ENCODE measurements at places on chromosomes 3 and 15. TPM values are rescaled to one million over a fixed set of nuclear protein-coding genes. Genes with fewer than 3 reads are reported as not detected.

DNA sequence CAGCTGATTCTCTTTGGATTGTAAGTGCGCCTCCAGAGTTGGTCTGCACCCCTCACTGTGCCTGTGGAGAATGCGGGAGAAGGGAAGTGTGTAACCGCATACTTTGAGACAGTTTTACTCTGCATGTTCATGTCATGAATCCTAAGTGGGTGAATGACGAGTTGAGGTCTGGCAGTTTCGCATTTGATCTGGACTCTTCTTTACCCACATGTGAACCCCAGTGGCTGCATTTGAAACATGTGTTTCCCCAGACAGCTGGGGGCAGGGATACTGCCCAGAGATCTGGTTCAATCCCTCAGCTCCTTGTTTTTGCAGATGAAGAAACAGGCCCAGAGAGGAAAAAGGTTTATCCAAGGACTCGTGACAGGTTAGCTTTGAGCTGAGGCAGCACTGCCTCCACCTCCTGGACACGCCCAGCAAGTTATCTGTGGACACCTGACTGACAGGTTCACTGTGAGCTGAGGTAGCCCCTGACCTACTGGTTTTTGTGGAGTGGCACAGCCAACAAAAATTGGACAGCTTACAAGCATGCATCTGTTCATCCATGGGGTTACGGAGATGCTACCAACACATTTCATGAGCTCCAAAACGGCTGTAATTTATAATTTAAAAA lies 207.3 kb downstream of the XXYLT1 start:
- DNase-seq = no peak

- DNase-seq = no peak
These were observed 519.4 kb downstream of the SHQ1 start for GRCh38 chr3:72328755-72329277.

- no peak for DNase-seq
These were observed 2.4 kb upstream of the PDCD6IP start for GRCh38 chr3:33795856-33796536.

GRCh38 chr3:107931326-107931725 lies 159.5 kb downstream of the CD47 start:
- DNase-seq = no peak

GRCh38 chr3:62803276-62803675 lies 71.9 kb downstream of the CADPS start:
- DNase-seq = no peak

GRCh38 chr3:158095111-158095813 lies 11.0 kb downstream of the SHOX2 start:
- no peak for DNase-seq

GRCh38 chr3:140883428-140884040 lies 58.1 kb upstream of the SLC25A36 start:
- DNase-seq = no peak

The ARPIN gene
- 6.6 TPM for total RNA-seq

The KCNAB1 gene
- 1.7 TPM for total RNA-seq

Data from gastrocnemius medialis (tissue), 4 donors.